ENCODE measurements at places on chromosomes 11 and 22.

GRCh38 chr11:70072861-70073755 is 5.0 kb upstream of the ANO1 start:
- no peak for DNase-seq

GRCh38 chr11:3000032-3000961 is 8.2 kb upstream of the NAP1L4 start:
- no peak for DNase-seq

- DNase-seq: peak; percentile 78
Measured at GRCh38 chr11:120061761-120062560, 76.0 kb downstream of the TRIM29 start.

GRCh38 chr11:7673724-7674434 is 579 bp upstream of the CYB5R2 start:
- peak; percentile 73 for DNase-seq

DNA sequence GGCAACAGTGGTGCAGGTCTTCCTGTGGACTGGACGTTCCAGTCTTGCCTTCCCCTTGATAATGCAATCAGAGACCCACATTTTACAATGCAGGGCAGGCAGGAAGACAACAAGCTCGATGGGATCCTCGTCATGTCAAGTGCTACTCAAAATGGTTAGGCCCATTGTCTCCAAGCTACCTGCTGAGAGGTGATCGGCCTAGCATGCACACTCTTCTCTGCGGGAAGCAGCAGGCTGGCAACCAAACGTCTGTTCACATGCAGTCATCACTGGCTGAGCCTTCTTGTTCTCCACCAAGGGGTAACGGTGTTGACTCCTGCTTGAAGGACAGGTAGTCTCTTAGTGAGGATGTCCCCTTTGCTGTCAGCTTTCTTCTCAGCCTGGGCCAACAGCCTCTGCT is 25.5 kb upstream of the CD82 start:
- DNase-seq: no peak
